ENCODE measurements at places on chromosomes 7 and 10.

- no peak for DNase-seq
Measured at GRCh38 chr7:152329469-152329868, 106.3 kb downstream of the KMT2C start.

DNA sequence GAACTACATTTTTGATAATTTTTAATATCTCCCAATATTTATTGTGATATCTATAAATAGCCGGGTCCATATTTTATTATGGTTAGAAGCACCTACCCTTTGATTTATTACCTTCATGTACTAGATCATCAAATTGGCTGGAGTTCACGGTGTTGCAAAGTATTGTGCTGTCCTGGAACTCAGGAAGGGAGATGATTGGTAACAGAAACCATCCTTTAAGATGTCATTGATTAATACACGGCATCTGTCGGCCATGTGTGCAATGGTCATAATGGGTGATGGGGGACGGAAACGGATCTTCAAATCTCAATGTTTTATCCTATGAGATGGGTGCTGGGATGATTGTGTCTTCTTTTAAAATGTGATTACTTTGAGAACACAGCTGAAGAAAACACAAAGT lies 157.0 kb downstream of the NEBL start:
- DNase-seq = no peak

GRCh38 chr10:44916429-44916828 lies 5.3 kb downstream of the TMEM72 start:
- DNase-seq = no peak

DNA sequence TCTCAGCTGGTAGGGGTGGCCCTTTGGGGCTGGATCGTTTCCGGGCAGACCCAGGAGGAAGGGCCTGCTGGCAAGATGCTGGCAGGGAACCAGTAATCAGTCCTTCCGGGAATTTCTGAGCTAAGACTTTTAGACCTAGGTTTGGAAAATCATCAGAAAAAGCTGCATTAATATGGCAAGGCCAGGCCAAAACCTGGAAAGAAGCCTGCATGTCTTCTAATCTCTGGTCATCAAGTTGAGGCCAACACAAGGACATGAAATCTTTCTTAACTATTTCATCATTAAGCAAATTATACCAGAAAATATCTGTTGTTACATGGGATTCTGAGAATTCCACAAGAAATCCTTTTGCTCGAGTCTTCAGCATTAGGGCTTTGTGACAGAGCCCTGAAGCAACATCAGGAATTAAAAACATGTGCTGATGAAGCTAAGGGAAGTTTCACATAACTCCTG lies 19.9 kb downstream of the CPA1 start:
- no peak for DNase-seq

GRCh38 chr7:47474937-47475879 lies 106.7 kb downstream of the TNS3 start:
- peak; percentile 78 for DNase-seq

DNA sequence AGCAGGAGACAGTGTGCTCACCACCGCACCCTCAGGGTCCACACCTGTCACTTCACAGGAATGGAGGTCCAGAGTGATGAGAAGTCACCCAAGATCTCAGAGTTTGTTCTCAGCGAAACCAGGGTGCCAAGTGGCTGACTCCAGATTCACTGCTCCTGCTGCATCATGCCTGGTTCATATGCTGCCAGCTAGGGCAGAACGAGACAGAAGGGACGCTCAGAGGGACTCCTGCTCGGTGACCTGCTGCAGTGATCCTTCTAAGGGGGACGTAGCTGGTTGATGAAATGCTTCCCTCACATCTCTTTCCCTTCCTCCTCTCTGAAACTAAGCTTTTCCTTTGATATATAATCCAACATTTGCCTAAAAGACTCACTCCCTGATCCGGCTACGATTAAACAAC lies 248.5 kb downstream of the SFMBT2 start:
- no peak for DNase-seq

DNA sequence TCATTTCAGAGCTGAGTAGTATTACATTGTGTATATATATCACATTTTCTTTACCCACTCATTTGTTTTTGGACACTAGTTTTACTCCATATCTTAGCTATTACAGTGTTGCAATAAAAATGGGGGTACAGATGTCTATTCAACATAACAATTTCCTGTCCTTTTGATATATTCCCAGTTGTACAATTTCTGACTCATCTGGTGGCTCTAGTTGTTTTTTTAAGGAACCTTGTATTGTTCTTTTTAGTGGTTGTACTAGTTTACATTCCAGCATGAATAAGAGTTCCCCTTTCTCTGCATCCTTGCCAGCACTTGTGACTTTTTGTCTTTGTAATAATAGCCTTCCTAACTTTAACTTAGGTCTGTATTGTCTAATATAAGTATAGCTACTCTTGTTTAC lies 739.9 kb downstream of the XPNPEP1 start:
- no peak for DNase-seq

Data from T1000 (cell line).